ENCODE measurements at places on chromosomes 2 and 18.

DNA sequence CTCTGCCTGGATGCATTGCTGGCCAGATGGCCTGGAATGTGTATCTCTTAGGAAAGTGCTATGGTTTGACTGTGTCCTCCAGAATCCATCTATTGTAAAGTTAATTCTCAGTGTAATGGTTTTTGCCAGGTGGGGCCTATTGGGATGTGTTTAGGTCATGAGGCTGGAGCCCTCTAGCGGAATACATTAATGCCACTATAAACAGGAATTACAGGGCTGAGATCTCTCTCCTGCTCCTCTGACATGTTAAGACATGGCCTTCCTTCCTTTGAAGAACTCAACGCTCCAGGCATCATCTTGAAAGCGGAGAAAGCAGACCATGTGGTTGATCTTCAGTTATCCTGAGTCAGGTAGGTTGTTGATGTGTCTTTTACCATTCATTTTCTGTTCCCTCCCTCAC, 276.4 kb downstream of the RPIA start:
- DNase-seq: no peak

GRCh38 chr2:120751553-120751952, 15.9 kb downstream of the GLI2 start:
- DNase-seq: no peak

DNA sequence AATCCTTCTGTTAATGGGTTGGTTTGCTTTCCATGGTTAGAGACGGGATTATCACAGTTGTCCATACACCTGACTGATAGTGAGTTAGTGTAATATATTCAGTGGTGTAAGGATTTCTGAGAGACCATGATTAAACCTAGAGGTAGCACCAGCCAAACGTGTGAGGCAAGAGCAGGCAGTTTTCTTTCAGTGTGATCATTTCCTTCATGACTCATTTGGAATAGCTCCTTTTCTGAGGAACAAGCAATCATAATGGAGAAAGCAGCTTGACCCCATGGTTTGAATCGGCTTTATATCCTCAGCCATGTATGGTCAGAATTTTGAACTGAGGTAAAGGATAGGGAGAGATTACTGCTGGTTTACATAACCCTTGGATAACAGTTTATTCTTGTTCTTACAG, 2.9 kb downstream of the MXD1 start:
- no peak for DNase-seq

GRCh38 chr2:206000776-206001175, 85.2 kb downstream of the INO80D start:
- no peak for DNase-seq

- DNase-seq: no peak
These were observed 40.6 kb upstream of the SNED1 start for GRCh38 chr2:240957656-240958365.

GRCh38 chr2:100903534-100904258, 83.8 kb downstream of the NPAS2 start:
- no peak for DNase-seq

GRCh38 chr2:101114268-101114783, 36.9 kb downstream of the TBC1D8 start:
- no peak for DNase-seq

DNA sequence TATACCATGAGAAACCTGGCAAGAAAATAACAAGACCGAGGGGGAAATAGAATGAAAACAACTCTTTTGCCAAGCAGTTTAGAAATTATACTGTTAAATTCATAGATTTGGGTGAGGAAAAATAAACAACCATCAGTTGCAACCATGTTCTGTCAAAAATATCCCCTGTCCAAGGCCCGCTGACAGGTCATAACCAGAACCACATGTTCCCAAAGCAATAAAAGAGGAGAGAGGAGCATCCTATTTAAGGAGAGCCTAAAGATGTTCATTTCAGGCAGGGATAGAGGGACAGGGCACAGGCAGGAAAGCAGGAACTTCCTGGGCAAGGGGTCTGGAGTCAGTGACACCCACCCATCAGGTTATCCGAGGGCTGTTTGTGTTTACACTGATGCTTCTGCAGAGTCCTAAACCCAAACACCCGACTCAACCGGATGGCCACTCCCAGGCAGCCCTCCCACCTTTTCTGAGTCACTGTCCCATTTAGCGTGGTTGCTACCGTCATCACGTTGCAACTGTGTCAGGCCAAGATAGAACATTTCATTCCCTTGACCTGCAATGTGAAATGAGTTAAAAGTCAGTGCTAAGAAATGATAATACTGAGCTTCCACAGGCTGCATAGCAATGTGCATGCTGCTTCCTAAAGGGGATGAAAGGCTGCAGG, 468.3 kb upstream of the RAB12 start:
- no peak for DNase-seq

DNA sequence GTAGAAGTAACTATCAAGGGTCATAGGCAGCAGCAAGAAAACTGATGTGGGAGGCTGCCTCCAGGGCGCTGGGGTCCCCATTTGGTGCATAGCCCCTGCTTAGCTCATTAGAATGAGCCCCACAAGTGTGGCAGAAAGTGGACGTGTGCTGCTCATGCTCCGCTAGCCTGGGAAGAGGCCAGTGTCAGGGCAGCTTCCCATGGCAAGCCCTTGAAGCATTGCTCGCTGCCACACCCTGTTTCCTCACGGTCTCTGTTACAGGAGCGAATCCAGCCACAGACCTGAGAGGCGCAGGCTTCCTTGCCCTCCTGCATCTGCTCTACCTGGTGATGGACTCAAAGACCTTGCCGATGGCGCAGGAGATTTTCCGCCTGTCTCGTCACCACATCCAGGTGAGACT, 22.5 kb downstream of the ELMOD3 start:
- no peak for DNase-seq

DNA sequence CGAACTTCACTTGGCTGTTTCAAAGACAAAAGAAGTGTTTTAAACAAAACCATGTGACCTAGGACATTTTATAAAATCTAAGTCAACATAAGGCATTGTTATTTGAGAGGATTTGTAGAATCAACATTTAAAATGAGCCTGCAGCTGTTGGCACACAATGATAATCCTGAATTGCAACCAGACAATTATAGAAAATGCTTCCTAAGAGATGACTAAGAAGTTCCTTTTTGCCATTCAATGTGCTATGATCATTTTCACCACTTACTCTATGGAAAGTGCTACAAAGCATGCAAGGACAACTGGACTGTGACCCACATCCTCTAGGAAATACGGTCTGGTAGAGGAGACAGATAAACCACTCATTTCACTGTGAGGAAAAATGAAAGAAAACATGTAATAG, 246.4 kb downstream of the CDH20 start:
- DNase-seq: no peak

DNA sequence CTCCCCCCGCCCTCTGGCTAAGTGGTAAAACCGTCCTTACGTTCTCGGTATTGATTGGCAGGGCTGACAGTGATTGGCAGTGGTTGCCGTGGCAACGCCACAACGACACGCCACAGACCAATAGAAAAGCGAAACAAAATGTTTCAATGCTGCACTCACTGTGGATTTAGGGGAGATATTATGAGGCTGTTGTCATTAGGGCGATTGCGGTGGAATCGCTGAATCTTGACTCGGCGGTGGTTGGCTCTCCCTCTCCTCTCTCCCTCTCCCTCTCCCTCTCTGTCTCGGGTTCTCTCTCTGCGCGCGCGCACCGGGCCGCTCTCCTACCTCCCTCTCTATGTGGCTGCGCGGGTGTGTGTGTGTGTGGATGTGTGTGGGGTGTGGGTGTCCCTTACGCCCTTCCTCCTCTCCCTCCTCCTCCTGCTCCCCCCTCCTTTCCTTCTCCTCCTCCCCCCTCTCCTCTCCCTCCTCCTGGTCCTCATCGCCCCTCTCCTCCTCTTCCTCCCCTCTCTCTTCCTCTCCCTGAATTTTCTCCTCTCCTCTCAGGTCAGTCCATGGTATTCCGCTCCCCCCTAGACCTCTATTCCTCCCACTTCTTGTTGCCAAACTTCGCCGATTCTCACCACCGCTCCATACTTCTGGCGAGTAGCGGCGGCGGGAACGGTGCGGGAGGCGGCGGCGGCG, at the start of gene SIX3:
SIX3 (plus strand) TSS at position 152 of the 684 bp plus-strand sequence; CDS start at position 555, 403 bp downstream.
- DNase-seq: no peak

GRCh38 chr2:126329173-126329572, 326.8 kb upstream of the GYPC start:
- no peak for DNase-seq

GRCh38 chr2:188495969-188496431, 204.3 kb downstream of the GULP1 start:
- no peak for DNase-seq

DNA sequence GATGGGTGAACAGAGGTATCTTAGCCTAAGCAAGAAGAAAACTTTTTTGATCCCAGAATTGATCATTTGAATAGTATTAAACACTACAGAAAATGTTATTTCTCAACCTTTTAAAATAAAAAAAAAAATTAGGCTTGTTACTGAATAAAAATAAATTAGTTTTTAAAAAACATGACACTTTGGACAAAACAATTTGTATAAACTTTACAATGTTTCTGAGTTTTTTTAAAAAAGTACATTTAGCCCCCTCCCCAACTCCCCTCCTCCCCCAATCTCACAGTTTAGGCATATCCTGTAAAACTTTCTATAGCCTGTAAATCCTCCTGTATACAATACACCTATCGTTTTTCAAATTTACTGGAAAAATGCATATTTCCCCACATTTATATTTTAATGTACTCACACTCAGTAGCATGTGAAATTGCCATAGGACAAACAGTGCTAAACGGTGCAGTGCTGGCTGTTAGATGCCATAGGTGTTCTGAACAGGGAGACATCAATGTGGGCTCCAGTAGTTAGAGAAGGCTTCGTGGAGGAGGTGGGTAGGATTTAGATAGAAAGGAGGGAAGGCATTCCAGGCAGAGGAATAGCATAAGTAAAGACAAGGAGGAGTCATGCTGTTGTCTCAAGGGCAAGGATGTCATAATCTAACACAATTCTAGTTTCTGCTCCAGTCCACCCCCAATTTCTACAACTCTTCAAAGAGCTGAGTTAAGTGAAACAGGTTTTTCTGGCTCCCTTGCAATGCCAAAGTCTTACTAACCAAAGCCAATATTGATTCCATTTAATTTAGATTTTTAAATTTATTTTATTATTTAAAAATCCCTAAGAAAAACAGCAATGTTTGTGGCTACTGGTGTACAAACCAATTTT, 50.9 kb downstream of the SP3 start:
- no peak for DNase-seq

- DNase-seq: no peak
These were observed 113.6 kb downstream of the MRO start for GRCh38 chr18:50706199-50706598.

DNA sequence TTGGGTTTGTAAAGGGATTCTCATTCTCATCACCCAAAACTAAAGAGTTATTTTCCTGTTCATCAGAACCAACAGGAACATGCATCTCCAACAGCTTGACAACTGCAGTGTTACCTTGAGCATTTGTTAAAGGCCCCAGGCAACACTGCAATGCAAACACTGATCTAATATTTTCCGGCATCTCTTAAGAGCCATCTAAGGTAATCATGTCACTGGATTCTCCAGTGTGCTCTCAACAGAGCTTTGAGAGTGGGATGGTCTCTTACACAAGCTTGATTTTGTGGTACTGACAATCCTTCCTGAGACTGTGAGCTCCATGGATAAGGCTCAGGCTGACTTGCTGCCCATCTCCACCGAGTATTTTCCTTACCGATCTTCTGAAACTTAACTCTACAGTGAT, 90.5 kb upstream of the ITGB6 start:
- DNase-seq: no peak

GRCh38 chr18:55090564-55091188, 131.4 kb upstream of the CCDC68 start:
- no peak for DNase-seq

DNA sequence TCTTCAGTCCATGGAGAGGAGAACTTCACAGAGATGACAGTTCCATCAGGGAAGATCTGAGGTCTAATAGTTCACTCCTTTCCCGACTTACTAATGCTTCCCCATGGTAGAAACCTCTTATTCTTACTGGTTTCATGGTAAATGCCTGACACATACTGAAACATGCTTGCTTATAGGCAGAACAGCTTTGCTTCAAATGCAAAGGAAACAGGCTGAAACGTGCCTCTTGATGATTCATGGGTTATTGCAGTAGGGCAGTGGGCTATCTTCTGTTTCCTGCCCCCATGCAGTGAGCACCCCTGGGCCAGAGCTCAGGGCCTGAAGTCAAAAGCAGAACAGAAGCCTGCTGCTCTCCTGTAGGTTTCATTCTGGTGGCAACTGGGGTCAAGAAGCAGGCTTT, 223.5 kb downstream of the RDH14 start:
- DNase-seq: no peak

DNA sequence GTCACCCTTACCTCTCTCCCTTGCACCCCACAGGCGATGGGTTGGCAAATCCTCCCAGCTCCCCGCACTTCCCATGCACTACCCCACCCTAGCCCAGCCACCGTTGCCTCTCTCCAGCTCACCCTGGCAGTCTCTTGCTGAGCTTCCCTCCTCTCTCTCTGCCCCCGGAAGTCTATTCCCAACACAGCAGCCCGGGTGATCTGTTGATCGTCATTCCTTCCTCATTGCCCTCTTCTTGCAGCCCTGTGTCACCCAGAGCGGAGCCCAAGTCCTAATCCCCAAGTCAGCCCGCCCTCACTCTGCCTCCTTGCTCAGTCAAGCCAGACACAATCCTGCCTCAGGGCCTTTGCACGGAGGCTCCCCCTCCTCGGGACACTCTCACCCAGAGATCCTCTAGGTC, 55.2 kb downstream of the CIB4 start:
- no peak for DNase-seq

DNA sequence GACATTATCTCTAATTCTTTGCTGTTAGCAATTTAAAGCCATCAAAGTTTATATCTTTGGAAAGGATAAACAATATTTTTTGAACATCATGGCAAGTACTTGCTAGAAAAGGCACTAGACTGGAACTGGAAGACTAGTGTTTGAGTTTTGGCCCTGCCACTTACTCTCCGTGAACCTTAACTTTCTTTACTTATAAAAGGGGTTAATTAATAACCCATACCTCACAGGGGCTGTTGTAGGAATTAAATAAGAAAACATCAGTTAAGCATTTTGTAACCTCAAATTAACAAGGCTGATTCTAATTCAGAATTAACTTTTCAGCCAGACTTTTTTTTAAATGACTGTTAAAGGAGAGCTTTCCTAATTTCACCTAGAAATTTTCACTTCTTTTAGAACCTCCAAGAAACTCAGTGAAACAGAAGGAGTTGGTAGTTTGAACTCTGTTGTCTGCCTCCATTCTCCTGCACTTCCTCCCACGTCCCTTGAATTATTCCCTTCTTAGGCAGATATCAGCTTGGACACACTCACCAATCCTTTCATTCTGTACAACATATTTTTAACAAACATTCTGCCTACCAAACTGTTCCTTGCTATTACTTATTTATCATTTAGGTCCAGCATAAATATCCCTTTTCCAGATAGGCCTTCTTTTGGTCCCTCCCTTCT, 79.5 kb downstream of the COX7A2L start:
- DNase-seq: no peak

- no peak for DNase-seq
These were observed 40.1 kb downstream of the KCMF1 start for GRCh38 chr2:85011098-85011497.

GRCh38 chr18:50875966-50876536, 2.9 kb upstream of the ME2 start:
- no peak for DNase-seq

GRCh38 chr18:10440884-10441283, 13.6 kb upstream of the APCDD1 start:
- DNase-seq: no peak
